ENCODE measurements at places on chromosomes 3 and 15. TPM values are rescaled to one million over a fixed set of nuclear protein-coding genes. Genes with fewer than 3 reads are reported as not detected.

Gene CD80
- not detected for total RNA-seq

Gene CDCP1
- 0.29 TPM for total RNA-seq

Gene ACKR4
- total RNA-seq = not detected

Gene GOLGA8T
- total RNA-seq = not detected

Gene PLAAT1
- total RNA-seq = 29.3 TPM

Gene CFAP100
- not detected for total RNA-seq

Gene SAMD7
- total RNA-seq = not detected

Gene CCR8
- total RNA-seq = not detected
